ENCODE measurements at places on chromosomes 5 and 9.

- no peak for DNase-seq
Observed at GRCh38 chr5:96074460-96074859, 112.8 kb upstream of the ELL2 start.

GRCh38 chr9:131521822-131522221 is 9.2 kb downstream of the UCK1 start:
- DNase-seq: no peak

- DNase-seq: no peak
Observed at GRCh38 chr9:76490249-76490990, 31.4 kb downstream of the GCNT1 start.

DNA sequence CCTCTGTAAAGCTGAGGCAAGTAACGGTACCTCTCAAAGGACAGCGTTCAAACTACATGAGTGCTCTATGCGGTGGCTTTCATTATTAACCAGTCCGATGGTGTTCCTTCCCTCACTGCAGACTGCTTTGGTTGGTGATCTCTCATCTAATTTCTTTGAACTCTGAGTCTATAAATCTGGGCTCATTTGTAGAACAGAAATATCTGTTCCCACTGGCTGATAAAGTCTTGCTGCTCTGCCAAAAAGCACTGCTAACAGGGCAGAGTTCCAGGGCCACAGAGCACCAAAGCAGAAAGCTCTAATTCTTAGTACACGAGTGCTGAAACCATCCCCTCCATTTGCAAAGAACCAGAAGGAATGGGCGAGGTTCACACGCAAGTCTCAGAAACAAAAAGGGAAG is 81.9 kb downstream of the MED27 start:
- no peak for DNase-seq

DNA sequence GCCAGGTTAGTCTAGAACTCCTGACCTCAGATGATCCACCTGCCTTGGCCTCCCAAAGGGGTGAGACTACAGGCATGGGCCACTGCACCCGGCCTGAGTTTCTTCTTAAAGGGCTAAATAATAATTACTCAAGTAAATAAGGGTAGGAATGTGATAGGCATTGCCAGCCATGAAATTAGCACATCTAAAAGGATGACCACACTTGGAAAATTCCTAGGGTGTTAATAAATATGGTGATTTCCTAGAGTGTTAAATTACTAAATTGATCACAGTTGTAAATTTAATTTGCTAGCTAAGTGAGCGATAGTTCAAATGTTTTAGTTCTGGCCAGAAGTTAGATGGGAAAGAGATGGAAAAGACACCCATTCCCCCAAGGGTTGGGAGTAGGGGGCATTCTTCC is 53.4 kb downstream of the UBAP1 start:
- DNase-seq: no peak
